ENCODE measurements at places on chromosomes 7 and 10.
A peak's percentile ranks its signal among the peaks of the same experiment; 100 is the strongest.

DNA sequence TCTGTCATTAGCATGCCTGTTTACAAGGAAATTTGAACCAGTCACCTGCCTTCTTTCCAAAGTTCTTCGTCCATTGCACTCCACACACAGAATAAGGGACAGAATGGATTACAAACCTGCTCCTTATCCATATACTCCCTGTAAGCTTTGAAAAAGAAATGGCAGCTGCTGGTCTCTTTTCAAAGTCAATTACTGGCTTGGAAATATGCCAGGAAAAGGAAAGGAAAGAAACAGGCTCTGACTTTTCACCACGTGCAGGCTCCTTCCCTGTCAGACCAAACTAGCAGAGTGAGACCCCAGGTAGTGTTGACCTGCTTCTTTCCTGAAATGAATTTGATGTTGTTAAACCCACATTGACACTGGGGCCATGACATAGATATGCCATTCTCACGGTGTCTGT lies 84.5 kb downstream of the LHFPL3 start:
- DNase-seq, result no peak

DNA sequence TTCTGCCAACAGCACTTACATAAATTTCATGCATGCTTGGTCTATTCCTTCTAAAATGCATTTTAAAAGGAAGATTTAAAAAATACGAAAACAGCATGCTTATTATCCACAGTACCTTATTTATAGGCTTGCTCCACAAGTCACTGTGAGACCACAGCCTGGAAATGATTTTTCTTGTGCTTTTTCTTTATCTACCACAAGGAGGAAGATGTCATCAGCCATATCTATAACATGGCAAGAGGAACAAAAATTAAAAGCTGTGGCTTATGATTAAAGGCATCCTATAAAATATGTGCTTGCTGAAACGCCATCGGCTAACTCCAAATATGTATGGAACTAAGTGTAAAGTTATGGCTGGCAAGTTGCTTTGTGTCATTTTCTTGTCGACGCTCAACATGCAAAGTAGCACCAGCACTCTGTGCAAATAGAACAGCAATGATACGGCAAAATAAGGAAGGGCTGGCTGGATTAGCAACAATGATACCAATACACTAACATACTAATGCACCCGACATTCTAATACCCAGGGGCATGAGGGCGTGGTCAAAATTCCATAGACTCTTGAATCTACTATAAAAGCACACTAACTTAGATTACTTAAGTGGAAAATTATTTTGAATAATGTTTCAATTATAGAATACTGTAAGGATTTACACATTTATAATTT lies 41.2 kb upstream of the AKR1E2 start:
- DNase-seq, result no peak

DNA sequence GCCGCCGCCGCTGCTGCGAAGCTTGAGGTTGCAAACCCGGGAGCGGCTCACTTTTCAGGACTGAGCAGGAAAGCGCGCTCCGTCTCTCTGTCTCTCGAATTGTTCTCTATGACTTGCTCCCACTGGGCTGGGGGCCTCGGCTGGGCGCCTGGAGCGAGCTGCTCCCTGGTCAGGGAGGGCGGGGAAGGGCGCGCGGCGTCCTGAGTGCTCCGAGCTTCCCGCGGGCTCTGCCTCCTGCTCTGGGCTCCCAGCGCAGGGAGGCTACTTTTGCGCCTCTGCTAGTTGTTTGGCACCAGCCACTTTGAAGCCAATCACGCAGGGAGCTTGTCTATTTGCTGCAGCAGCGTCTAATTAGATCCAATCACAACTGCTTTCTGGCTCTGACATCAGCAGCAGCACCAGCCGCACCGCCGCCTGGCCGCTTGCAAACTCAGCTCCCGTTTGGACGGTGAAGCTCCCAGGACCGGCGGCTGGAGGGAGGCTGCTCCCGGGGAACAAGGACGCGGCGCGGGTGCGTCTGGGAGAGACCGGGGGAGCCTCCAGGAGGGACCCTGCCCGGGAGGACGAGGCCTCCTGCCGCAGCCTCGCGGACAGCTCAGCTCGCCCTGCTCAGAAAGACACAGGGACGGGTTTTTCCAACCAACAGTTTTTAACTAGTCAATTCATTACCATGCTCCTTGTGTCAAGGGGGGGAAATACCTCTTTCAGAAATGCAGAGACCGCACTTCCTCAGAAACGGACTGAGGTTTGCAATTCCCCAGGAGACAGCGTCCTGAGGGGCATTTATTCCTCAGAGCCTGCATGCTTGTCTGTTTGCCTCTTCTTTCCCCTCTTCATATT lies at the start of gene ADARB2:
TSS of gene ADARB2 (minus strand) at position 304 of the 840 bp plus-strand sequence.
- DNase-seq, result peak; percentile 24

GRCh38 chr7:28573059-28573553 lies 160.8 kb downstream of the CREB5 start:
- DNase-seq, result no peak

GRCh38 chr10:65235266-65235665 lies 1690.6 kb upstream of the LRRTM3 start:
- DNase-seq, result no peak

- DNase-seq, result no peak
Observed at GRCh38 chr10:21191512-21191911, 294.4 kb upstream of the NEBL start.

DNA sequence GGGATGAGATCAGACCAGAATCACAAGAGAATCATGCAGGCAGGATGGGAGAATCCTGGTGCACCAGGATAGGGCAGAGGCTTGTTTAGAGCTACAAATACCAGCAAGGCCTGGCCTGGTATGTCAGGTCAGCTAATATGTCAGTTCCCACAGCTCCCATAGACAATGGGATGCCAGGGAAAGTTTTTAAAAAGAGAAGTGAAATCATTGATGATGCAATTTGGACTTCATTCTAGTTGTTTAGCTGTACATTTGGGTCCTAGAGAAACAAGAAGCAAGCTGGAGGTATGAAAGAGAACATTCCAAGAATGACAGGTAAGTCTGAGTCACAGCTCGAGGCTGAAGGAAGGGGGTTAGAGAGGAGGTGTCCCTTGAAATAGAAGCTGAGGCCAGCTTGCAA lies 45.2 kb downstream of the GPR141 start:
- DNase-seq, result no peak

DNA sequence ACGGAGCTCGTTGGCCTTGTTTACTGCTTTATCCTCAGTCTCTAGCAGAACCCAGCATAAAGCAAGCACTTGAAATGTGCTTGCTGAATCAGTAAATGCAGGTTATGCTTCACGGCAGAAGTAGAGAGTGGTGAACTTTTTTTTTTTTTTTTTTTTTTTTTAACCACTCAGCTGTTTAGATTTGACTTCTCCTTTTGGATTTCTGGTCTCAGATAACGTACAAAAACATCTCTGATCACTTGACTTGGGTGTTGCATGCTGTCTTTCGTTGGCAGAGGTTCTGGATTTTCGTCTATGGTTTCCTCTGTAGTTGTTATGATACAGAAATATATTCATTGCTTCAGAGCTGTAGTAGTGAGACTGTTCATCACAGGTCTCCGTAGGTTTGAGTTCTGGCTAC lies 242.5 kb upstream of the HABP2 start:
- no peak for DNase-seq

DNA sequence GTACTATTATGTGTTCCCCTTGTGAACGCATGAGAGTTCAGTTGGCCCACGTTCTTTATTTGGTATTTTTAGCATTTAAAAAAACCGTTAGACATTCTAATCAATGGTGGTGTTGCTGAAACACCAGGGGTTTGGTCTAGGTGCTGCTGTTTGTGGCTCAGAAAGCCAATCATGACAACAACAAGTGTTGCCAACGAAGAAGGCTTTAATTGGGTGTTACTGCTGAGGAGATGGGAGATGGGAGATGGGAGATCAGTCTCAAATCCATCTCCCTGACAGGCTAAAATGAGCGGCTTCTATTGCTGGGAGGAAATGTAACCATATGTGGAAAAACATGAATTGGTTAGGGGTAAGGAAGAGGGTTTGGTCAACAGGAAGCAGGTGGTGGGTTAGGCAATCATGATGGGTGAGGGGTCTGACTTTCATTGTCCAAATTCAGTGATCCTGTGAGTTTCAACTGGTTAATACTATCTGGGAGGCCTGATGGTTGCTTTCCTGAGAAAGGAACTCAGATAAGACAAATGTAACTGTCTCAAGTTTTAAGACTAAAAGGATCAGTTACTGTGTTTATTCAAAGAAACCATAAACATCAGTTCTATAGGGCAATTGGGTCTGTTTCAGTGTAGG lies 4.6 kb upstream of the ZNF425 start:
- DNase-seq, result no peak

- DNase-seq, result no peak
Observed at GRCh38 chr10:95266674-95267095, 24.1 kb downstream of the PDLIM1 start.

GRCh38 chr7:155570171-155570958 lies 24.0 kb upstream of the CNPY1 start:
- DNase-seq, result no peak

DNA sequence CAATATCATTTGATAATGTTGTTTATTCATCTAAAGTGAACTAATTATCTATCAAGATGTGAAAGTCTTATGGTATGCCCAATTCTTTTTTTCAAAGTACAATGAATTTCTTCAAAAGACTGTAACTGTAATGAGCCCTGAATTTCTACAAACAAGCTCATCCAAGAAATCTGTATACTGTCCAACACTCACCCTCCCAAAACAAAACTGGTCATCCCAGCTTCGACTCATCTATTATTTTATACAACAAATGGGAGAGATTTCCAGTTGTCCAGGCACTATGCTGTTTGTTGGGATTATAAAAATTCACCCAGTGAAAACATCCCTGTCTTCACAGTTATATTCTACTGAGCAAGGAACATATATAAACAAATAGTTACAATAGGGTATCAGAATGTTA lies 806.9 kb downstream of the TNS3 start:
- DNase-seq, result no peak
